ENCODE measurements at places on chromosomes 2 and 18.

- DNase-seq: no peak
Observed at GRCh38 chr2:60938301-60938700, 56.9 kb downstream of the REL start.

DNA sequence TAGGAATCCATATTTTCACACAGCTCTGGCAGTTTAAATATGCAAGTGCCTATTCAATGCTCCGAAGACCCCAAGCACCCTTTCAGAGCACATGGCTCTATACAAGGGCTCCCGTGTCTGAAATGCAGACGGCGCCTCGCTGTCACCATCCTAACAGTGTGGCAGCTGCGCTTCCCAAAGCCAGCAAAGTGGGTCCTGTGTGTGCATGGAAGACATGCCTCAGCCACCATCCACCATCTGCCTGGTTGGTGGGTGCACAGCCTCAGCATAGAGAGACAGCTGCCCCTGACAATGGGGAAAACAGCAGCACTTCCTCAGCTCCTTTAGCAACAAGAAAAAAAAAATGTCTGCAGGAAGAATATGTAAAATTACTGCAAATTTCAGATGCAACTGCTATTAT, 218.1 kb downstream of the SP3 start:
- no peak for DNase-seq

DNA sequence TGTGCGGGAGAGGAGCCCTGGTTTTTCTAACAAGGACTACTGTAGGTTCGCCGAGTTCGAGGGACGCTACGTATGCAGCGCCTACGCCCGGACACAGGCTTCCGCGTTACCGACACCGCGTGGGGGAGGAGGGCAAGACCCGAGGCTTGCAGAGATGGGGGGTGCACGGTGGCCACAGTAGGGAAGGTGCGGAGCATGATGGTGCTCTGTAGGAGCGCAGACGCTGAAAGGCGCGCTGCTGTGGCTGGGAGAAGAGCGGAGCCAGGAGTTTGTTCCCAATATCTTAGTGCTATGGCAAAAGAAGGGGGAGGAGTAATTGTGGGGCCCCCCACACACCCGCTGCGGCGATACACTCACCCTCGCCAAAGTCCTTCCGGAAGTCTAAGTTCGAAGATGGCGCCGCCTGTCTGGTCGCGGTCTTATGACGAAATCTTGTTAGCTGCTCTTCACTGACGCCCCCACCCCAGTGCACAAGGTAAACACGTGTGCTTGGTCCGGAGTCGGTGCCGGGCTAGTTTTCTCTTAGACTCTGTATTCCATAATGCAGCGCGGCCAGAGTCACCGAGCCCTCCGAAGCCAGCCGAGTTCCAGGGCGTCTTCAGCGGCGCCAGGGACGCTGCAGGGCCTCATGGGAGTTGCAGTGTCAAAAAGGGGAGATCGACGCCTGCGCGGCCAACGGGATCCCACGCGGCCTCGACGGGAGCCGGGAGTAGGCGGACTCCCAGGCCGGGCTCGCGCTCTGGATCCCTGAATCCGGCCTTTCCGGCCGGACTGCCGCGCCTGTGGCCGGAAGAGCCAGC, at the start of gene GTF3C2:
TSS of gene GTF3C2 (minus strand) at position 383 of the 800 bp plus-strand sequence. CDS start 13,210 bp downstream, outside the sequence.
- DNase-seq: peak; percentile 92

- DNase-seq: no peak
Observed at GRCh38 chr18:13422541-13423147, 204.1 kb downstream of the LDLRAD4 start.

GRCh38 chr2:215898363-215898762, 115.0 kb downstream of the MREG start:
- DNase-seq: no peak

DNA sequence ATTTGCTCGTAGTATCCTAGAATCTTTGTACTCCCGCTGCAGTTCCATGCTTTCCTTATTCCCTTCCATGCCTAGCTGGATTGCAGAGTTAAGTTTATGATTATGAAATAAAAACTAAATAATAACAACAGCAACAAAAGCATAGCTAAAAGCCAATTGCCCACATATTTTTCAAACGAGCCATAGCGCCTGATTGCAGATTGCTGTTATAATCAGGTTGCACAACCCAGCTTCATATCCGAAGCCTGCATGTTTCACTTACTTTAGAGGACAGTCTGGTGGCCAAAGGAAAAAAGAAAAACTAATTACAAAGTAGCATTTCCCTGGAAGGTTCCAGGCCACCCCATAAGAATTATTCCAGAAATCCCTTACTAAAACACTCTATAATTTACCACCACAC, 31.9 kb upstream of the PNO1 start:
- no peak for DNase-seq

DNA sequence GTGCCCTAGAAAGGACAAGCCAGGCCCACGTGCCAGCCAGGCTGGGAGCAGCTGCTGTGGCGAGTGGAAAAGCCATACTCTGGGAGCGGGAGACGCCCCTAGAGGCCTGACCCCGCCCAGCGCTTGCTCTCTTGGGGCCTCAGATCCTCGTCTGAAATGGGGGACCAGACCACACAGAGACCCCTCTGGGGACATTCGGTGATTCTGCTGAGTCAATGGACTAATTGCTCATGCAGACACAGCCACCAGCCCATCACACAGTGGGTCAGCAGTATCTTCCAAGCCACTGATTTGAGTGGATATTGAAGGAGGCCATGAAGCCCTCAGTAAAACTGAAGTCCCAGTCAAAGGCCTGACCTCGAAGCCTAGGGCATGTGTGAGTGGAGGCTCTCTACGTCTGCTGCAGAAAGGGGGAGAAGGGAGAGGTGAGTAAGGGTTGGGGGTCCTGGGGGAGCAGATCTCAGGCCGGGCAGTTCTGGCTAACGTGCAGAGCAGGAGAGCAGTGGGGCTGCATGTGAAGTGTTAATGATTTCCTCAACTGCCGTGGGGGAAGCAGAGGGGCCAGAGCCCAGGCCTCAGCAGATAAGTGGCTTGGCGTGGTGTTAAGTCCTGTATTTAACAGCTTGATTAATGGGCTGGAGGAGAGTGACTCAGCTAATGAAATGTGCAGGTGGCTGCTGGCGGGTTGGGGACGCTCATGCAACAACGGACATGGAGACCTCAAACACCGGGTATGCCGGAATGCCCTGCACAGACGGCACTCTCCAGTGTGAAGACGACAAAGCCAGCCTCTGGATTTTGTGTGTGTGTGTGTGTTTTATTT, 104.4 kb upstream of the TWIST2 start:
- DNase-seq: no peak

- DNase-seq: no peak
Observed at GRCh38 chr2:233353101-233353768, 1.1 kb upstream of the DGKD start.

- DNase-seq: no peak
Observed at GRCh38 chr2:9742601-9743000, 100.7 kb upstream of the TAF1B start.

DNA sequence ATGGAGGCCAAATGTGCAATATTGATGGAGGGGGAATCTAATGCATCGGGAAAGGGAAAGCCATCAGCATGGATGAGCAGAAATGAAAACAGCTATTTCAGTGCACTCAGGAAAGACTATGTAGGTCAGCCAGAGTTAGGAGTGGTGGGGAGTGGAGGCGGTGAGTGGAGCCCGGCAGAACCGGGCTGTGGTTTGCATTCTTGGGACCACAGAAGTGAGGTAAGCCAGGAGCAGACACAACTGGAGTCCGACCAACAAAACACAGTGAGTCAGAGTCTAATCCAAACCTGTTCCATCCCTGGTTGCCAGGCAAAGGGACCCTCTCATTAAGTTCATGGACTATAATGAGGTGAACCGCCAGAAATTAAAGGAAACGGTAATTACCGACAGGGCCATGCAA, 61.1 kb upstream of the RAB12 start:
- no peak for DNase-seq

DNA sequence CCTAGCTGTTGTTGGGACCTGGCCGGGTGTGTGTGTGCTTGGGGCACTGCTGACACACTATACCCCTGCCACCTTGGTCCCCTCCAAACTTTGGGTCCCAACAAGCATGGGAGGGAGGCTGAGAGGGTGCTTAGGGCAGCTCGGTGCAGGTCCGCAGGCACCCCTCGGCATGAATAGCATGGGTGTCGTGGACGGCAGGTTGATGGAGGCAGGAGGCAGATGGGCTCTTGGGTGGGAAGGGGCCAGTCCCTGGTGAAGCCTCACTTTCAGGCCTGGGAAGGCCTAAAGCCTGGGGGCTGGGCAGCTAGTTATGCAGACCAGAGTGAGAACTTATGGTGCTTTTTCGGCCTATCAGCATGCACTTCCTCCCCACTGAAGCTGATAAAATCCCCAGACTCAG, 164.2 kb downstream of the CDH19 start:
- DNase-seq: no peak

GRCh38 chr18:34315591-34316352, 91.1 kb upstream of the NOL4 start:
- DNase-seq: no peak

- no peak for DNase-seq
Observed at GRCh38 chr2:182817558-182817957, 48.9 kb downstream of the FRZB start.

- DNase-seq: no peak
Observed at GRCh38 chr2:176260689-176261088, 8.6 kb upstream of the MTX2 start.

DNA sequence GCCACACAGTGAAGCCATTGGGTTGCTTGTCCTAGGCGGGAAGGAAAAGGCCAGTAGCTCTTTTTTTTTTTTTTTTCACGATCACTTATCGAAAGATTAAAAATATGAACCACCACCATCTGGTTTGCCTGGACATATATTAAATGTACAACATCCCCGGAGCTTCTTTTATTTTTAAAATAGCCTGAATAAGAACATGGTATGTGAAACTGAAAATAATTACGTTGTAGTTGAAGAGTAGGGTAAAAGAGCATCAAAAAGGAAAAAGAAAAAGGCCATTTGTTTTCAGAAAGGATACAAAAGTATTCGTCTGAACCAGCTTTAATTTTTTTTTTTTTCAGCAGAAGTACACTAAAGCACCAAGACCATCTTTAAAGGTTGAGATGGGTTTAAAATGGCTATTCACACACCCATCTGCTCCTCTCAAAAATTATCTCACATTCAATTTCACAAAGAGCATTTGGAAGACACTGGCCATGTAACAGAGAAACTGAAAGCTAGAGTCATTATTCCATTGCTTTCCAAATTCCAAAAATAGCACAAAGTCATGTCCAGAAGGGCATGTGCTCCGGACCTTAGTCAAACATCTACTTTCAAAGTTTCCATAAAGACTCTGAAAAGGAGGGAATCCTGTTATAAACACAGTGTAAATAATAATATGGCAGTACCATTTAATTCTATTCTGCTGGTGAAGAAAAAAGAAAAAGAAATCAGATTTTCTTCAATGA, 82.9 kb downstream of the SCN3A start:
- DNase-seq: no peak

GRCh38 chr2:213232649-213233437, 51.4 kb upstream of the SPAG16 start:
- peak; percentile 9 for DNase-seq

DNA sequence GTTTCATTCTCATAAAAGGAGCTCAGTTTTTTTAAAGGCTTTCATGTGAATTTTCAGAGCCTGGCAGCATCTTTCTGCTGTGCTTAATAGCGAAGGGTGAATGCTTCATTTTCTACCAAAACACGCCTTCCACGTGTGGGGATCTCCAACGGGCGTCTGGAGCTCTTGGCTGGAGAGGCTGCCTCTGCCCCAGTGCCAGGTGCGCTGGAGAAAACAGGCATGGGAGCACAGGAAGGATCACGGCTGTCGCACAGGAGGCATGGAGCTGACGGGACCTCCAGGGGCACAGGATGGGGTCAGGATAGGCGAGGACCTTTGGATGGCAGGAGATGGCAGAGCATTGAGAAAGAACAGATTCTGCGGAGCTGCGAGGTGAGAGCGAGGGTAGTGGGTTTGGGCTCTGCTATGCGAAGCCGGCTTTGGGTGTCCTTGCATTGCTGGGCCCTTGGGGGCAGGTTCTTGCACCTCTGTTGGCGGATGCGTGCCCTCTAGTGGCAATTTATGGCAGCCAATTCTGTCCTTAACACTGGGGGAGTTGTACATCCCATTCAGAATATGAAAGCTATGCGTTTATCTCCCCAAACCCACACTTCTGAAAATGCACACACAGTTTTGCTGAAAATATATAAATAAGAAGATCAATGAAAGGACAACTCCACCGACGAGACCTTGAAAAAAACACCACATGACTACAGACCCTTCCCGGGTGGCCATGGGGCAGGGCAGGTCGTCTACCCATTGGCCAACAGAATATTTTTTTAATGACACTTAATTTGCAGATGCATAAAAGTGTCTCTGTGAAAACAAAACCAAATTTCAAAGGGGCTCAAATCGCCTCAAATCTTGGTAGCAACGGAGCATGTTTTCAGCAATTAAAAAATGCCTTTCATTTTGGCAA, 90.4 kb upstream of the SLC35G4 start:
- no peak for DNase-seq

DNA sequence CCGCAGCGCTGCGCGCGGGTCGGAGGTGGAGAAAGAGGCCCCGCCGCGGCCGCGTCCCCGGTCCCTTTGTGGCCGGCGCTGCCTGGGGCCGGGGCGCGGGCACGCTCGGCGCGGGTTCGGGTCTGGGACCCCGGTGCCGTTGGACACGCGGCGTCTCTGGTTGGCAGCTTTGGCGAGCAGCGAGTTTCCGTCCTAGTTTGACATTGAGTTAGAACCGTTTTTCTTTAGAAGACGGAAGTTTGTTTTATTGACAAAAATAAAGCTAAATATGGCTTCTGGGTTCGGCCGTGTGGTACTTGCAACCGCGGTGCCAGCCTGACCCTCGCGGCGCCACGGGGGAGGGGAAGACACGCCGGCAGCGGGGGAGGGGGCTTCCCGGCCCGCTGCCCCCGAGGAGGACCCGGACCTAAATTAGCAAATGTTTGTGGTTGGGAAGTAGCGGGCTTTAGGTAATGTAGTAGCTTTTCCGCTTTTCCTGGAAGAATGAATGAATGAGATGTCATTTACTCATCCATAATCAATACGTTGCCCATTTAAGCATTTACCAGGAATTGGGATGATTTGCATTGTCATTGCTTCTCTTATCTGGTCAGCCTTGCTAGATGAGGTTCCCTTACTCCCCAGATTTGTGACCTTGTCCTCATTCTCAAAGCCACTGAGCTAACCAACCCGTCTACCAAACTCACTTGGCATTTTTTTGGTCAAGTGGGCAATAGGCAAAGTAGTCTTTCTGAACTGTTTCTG, 530 bp downstream of the GALNT1 start:
- DNase-seq: peak; percentile 11

- DNase-seq: no peak
Observed at GRCh38 chr18:2134364-2134763, 436.9 kb downstream of the METTL4 start.

GRCh38 chr2:134692499-134692898, 26.3 kb downstream of the TMEM163 start:
- DNase-seq: no peak

- DNase-seq: no peak
Observed at GRCh38 chr2:203105996-203106395, 91.3 kb downstream of the NBEAL1 start.

GRCh38 chr2:80396276-80396675, 91.7 kb upstream of the LRRTM1 start:
- DNase-seq: no peak

GRCh38 chr2:101790416-101790815, 92.9 kb downstream of the MAP4K4 start:
- DNase-seq: no peak

DNA sequence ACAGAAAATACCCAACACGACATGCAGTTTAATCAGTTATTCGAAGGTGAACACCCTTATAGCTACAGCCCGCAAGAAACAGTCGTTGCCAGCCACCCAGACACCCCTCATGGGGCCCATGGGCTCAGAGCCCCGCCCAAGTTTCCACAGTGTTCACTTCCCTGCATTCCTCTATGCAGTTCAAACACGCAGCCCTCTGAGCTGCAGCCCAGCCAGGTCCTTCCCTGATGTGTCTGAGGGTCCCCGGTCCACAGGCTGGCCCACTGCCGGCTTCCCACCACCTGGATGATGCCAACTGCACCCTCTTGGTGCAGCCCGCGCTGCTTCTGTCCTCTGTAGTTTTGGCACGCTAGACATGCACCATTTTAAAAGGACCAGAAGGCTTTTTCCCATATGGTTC, 87.4 kb downstream of the ZNF516 start:
- no peak for DNase-seq
